ENCODE measurements at places on chromosomes 4 and X.

GRCh38 chr4:82704156-82704555 lies 94.4 kb downstream of the SCD5 start:
- no peak for DNase-seq

- DNase-seq, result no peak
Observed at GRCh38 chrX:10379878-10380277, 223.1 kb downstream of the CLCN4 start.

- DNase-seq, result no peak
Observed at GRCh38 chr4:183936574-183937345, 31.7 kb downstream of the STOX2 start.

- no peak for DNase-seq
Observed at GRCh38 chrX:68396953-68397352, 36.3 kb downstream of the OPHN1 start.

- DNase-seq, result no peak
Observed at GRCh38 chr4:152321923-152322322, 214.0 kb downstream of the FBXW7 start.

DNA sequence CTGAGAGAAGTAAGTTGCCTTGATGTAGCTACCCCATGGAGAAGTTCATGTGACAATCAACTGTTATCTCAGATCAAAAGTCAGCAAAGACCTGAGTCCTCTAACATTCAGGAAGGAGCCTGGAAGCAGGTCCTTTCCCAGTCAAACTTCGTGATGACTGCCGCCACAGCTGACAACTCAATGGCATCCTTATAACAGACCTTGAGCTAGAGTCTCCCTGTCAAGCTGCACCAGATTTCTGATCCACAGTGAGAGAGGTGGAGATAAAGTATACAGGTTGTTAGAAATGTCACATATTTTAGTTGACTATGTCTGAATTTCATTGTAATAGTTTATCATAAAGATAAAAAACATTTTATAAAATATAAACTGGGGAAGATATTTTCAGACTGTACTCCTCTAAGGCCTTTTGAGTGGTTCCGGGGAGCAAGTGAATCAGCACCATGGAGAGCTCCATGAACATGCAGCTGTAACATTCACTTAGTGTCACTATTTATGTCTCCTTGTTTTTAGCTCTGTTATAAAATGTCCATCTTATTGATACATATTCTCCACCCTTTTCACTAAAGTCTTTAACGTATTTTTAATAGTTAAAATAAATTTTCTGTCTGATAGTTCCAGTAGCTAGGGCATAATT lies 1653.5 kb upstream of the AGA start:
- peak; percentile 7 for DNase-seq

DNA sequence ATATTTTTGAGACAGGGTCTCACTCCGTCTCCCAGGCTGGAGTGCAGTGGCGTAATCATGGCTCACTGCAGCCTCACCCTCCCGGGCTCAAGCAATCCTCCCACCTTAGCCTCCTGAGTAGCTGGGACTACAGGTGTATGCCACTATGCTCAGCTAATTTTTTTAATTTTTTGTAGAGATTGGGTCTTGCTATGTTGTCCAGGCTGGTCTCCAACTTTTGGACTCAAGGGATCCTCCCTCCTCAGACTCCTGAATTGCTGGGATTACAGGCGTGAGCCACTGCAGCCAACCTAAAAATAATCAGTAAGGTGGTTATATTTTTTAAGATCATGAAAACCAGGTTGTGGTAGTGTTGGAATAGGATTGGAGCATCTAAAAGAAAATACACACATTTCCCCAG lies 38.1 kb downstream of the TMEM156 start:
- no peak for DNase-seq

GRCh38 chr4:164012396-164013027 lies 518.0 kb downstream of the TMA16 start:
- peak; percentile 16 for DNase-seq
